ENCODE measurements at places on chromosomes 3 and 15.

DNA sequence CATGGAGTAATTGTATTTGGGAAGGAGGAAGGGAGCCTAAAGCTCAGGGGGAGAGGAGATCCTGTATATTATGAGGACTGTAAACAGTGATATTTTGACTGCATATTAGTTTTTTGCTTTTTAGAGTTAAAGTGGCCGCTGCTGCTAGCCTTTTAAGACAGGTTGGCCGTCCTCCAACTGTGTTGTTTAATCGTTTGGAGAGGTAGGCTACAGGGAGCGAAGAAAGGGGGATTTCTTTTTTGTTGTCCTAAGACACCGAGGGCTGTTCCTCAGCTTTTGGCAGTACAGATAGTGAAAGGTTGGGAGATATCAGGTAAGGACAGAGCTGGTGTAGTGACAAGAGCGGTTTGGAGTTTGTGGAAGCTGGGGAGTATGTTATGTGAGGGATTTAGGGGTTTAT, 38.2 kb upstream of the RNF7 start:
- no peak for DNase-seq

DNA sequence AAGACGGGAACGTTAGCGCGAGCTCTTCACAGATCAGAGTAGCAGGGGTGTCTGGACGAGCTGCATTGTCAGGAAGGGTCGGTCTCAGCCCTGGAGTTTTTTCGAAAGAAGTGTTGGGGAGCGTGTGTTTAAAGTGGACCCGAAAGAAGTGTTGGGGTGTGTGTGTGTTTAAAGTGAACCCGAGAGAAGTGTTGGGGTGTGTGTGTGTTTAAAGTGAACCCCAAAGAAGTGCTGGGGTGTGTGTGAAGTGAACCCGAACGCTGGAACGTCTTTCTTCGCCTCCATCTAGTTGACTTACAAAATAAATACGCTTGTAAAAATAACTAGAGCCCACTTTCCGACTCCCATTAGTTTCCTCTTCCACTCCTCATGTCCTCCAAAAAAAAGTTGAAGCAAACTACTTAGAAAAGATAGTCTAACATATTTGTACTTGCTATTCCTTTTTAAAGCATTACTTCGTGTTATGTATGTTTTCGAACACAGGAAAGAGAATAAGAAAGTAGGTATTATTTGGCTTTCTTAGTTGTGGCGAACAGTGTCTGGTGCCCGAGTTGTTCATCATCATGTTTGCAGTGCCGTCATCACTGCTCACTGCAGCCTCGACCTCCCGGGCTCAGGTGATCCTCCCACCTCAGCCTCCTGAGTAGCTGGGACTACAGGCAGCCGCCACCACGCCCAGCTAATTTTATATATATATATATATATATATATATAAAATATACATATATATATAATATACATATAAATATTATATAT, 1.0 kb downstream of the LRCH3 start:
- DNase-seq = peak; percentile 20

DNA sequence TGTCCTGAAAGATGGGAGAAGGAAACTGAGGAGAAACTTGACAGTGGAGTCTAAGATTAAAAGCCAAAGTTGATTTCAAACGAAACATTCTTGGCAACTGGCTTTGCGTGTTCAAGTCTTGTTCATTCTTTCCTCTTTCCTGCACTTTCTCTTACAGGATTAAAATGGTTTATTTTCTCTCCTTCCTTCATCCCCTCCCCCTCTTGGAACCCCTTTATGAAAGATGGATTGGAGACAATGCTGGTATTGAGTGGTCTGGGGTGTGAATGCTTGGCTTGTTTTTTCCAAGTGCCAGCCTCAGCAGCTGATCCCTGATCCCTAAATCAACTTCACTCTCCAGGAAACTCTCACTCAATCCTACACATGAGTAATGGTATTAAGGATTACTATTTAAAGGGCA, 703 bp upstream of the LSAMP start:
- no peak for DNase-seq

DNA sequence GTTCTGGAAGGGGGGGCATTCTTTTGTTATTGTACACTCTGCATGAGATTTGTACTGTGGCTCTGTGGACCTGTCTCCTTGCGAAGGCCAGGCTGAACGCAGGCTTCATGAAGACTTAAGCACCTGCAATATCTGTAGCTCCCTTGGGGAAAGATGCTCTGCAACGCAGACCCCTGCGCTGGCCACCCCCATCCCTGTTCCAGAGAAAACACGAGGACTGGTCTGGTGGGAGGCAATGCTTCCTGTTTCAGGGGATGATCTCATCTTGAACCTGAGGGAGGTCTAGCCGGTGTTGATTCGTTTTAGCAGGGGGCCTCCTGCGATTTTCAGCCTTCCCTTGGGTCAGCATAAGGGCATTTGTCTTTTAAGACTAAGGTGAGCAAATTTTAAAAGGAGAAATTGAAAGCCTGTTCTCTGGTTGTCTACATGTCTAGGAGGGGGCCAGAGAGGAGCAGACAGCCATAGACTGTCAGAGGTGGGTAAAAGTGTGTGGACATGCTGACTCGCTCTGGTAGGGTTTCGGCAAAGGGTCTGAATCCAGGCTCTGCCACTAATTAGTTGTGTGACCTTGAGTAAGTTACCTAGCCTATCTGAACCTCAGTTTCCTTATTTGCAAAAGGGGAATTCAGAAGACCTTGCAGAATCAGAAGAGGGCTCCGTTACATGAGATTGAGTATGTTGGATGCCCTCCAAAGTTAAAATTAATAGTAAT, 80.9 kb upstream of the RASGRF1 start:
- DNase-seq = no peak

DNA sequence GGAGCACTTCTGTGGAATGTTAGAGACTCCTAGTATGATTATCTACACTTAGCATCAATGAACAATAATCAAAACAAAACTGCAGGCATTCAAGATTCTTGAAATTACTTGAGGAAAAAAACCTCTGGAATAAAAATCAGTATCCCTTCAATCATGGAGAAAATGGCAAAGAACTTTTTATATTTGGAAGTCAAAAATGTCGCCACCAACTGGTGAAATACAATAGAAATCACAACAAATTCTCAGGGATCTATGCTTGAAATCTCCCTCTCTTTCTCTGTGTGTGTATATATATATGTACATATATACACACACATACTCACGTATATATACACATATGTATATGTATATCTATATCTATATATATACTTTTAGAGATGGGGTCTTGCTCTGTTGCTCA, 378.9 kb upstream of the ALCAM start:
- no peak for DNase-seq

DNA sequence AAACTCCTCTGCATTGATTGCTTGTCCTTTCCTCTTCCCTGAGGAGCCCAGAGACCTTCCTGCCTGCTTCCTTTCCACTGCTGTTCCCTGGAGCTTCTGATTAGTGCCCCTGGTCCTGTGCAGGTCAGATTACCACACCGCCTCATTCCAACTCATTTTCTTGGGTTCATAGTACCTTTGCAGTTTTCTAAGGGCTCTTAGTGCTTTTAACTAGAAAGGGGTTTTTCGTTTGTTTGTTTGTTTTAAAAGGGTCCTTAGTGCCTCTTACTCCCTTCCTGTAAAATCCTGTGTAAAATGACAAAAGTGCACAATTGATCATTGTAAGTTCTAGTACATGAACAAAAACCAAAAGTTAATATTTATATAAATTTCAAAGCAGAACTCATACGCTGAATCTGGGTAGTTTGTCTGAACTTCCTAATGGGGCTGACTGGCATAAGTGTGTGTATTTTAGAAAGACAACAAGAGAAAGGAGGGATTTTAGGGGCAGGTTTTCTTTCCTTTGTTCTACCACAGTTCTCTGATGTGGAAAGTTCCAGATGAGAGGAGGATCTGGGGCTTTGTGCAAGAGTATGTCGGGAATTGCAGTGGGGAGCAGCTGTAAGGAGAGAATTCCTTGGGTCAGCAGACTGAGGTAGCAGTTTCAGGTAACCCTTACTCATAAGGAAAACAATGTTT, 30.6 kb downstream of the SNRK start:
- no peak for DNase-seq

- no peak for DNase-seq
Observed at GRCh38 chr3:24389108-24390090, 105.3 kb downstream of the THRB start.

GRCh38 chr3:15633766-15634598, 32.4 kb downstream of the BTD start:
- DNase-seq = no peak

DNA sequence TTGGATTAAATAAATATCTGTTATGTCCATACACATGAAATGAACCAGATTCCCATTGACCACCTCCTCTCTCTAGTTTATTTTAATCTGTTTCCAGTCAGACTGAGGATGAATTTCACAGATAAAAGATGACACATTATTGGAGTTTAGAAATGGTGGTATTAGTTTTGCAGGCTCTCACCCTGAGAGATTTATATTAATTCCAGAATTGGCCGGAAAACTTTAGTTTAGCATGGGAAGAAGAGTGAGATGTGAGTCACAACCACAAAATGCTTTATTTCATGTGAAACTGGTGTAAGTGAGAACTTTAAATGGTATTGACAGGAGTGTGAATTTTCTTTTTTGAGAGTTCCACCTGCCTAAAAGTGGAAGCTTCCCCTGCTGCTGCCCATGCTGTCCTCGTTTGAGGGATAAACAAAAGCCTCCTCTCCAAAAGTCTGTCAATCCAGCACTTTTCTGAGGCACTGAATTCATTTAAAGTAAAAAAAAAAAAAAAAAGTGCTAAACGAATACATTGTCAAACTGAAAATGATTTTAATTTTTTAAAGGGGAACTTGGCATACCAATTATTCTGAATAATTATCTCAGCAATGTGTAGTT, 65.1 kb upstream of the EPHA3 start:
- no peak for DNase-seq

- DNase-seq = no peak
Observed at GRCh38 chr3:12893852-12894251, 52.5 kb upstream of the RPL32 start.

DNA sequence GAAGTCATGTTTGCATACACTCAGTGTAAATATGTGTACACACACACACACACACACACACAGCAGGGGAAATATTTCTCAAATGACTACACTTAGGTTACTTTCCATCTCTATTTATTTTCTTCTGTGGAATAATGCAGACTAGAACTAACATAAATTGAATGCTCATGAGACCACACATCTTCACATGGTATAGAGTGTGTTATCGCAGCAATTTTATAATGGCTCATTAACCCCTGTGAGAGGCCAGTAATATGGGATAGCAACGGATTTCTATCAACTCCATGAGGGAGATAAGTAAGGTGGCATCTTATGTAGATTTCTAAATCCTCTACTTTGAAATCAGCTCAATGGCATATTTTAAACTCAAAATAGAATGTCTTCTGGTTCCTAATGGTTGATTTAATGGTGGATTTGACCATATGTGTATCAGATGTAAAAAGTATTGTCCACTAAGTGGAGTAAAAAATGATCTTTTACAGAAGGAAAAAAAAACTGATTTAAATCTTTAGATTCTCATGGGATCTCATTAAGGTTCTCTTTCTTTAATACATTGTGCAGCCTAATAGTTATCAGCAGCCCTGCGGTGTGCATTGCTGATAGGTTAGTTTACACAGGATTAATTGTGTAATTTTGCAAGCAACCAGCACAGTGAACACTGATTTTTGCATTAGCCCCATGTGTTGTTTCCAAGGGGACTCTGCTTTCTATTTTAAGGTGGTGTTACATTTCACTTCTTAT, 32.0 kb downstream of the CHL1 start:
- DNase-seq = no peak

DNA sequence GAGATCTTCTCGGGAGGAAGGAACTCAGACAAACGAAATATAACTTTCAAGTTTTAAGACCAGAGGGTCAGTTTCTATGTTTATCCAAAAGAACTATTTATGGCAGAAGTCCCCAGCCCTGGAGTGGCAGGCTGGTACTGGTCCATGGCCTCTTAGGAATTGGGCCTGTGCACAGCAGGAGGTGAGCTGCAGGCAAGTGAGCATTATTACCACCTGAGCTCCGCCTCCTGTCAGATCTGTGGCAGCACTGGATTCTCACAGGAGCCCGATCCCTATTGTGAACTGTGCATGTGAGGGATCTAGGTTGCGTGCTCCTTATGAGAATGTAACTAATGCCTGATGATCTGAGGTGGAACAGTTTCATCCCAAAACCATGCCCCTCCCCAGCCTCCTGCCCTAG, 14.3 kb upstream of the HPS3 start:
- DNase-seq = no peak

DNA sequence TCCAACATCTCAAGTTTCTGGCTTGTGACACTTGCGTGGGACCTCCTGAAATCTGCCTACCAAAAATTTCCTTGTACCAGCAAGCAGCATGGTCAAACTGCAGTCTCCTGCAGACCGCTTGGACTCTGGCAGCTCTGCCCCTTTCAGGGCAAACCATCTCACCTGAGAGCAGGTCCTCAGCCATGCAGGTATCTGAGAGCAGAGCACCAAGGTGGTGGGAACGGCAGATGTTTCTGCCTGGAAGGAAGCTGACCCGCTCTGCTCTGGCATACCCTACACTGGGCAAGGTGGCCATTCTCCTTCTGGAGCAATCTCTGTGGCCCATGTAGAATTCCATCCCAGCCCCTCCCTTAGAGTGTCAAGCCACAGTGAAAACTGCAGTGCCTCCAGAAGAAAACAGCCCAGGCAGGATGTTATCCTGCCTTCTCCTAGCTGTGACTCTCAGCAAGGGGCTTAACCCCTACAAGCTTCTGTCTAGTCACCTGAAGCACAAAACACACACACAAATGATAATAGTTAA, 21.6 kb downstream of the MESD start:
- DNase-seq = no peak

GRCh38 chr3:125220727-125221429, 8.3 kb upstream of the SLC12A8 start:
- no peak for DNase-seq

DNA sequence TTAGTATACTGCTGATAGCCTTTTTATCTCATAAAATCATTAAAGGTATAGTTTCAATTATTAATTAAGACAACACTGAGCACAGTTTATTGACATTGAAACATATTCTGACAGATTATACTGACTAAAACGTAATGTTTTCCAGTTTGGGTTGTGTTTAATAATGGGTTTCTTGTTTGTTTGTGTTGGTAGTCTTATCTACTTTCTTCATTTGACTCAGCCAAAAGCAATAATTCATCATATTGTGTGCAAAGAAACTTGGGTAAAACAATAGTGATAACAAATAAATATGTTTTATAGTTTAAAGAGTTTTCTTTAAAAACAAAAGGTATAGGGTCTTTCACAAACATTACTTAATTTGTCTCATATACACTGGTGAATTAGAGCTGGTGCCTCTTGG, 629.2 kb upstream of the AGTR1 start:
- no peak for DNase-seq

DNA sequence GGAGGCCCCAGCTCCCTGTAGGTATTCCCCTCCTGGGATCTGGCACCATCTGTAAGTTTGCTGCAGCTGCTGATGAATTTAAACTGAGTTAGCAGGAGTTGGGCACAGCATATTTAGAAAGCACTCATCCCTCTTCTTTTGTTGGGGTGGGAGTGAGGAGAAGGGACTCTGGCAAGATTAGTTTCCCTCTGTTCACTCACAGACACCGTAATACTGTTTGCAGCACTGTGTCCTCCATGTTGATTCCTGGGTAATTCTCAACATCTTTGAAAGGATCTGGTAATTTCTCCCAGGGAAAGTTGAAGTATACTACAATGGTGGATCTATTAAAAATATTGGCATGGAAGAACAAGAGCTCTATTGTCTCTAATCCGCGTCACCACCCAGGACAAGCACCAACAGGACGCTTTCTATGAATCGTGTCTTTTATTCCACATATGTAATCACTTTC, 173.3 kb downstream of the RBMS3 start:
- no peak for DNase-seq

GRCh38 chr15:95494971-95495541, 835.4 kb upstream of the NR2F2 start:
- DNase-seq = no peak

GRCh38 chr3:38018296-38019266, 10.9 kb downstream of the PLCD1 start:
- no peak for DNase-seq

- DNase-seq = no peak
Observed at GRCh38 chr15:57735891-57736290, 29.4 kb downstream of the POLR2M start.

Measured in colonic mucosa (tissue), 4 donors.